ENCODE measurements at places on chromosomes 16 and 17. TPM values are rescaled to one million over a fixed set of nuclear protein-coding genes. Genes with fewer than 3 reads are reported as not detected.

- no peak for DNase-seq
Measured at GRCh38 chr17:20203018-20203417, 193.9 kb downstream of the SPECC1 start.

- no peak for DNase-seq
Measured at GRCh38 chr16:89705006-89705405, 3.5 kb upstream of the SPATA2L start.

DNA sequence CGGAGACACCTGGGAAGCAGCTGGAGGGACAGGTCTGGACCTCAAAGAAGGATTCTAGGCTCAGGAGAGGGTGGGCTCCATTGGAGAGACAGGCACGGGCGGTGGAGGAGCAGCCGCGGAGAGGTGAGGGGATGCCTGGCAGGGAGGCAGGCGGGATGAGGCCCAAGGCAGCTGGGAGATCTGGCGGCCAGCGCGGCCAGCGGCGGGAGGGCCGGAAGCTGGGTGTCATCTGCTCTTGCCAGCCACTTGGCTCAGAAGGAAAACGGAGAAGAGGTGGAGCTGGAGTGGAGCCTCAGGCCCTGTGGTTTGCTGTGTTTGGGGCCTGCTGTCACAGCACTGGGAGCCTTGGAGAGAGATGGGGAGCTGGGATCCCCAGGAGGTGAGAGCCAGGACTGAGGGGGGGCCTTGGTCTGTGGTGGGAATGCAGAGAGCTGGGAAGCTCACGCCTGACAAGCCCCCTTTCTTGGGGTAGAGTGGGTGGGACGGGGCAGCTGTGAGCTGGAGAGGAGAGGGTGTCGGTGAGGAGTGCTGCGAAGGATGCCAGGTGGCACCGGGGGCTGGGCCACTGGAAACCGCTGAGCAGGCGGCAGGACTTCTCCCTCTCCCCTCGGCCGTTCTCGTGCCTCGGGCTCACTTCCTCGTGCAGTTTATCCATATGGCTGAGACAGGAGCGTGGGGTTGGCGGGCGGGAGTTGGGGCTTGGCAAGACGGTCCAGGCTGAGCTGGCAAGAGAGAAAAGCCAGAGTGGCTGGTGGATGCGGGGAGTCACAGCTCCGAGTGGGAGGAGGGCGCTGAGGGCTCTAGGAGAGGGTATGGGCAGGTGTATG, 8.0 kb downstream of the TBC1D24 start:
- DNase-seq, result no peak

- DNase-seq, result peak; percentile 90
Measured at GRCh38 chr16:31472709-31473203, 804 bp downstream of the TGFB1I1 start.

- peak; percentile 50 for DNase-seq
Measured at GRCh38 chr17:80724775-80725266, 180.2 kb downstream of the RPTOR start.

DNA sequence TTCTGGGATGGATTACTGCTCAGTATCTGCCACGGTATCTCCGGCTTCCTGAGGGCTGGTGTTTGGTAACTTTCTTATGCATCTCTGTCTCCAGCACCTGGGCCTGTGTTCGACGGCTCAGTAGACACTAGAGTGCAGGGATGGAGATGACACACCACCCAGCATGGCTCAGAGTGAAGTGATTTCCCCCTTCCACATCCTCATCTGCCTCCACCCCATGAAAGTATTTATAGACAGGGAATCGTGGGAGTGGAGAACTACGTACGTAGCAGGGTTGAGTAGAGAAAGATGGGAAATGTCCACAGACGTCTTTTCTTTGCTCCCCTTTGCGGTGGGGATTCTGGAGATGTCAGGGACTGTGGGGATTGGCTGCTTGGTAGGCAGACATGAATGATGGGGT, 11.8 kb upstream of the SLC25A19 start:
- DNase-seq, result no peak

- peak; percentile 88 for DNase-seq
Measured at GRCh38 chr17:32496395-32497073, 9.7 kb downstream of the CDK5R1 start.

DNA sequence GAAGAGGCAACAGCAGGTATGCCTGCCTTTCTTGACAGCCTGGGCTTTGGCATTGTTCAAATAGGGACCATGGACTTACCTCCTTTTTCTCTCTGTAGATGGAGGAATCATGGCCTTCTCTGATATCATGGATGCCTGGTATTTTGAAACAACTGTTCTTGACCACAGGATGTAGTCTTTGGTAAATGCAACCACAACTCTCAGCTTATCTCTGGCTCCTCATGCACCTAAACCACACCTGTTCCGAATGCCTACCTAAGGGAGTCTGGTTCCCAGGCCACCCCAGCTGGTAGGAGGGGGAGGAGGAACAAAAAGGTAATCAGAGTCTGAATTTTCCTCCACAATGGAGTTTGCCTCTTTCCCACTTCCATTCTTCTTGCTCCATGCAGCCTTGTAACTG, 18.8 kb downstream of the CDK5RAP3 start:
- DNase-seq, result no peak

DNA sequence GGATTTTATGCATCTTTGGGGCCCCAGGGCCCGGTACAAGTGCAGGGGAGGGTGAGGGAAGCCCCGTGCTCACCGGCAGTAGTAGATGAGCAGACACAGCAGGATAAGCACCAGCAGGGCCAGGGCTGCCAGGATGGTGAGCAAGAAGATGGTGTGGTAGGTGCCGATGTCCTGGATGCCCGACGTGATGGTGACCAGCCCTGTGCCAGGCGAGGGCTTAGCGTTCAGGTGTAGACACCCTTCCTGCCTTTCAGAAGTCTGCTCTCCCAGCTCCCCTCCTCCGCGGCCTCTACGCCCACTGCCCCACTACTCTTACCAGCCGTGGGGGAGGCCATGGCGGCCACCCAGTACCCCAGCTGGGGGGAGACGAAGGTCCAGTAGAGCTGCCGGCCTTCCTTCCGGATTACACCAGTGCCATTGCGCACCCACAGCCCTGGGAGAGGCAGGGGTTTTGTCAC, 8.0 kb downstream of the FAM171A2 start:
- DNase-seq, result no peak

Gene KRTAP4-5
- total RNA-seq, result not detected

Gene CACNG4
- 0.18 TPM for total RNA-seq

Measured in foreskin keratinocyte (primary cell).